NCI-H1417 treated with DMSO at 0.1 percent for 48 hours (cell line): ENCODE measurements at places on chromosomes 6 and 20.

DNA sequence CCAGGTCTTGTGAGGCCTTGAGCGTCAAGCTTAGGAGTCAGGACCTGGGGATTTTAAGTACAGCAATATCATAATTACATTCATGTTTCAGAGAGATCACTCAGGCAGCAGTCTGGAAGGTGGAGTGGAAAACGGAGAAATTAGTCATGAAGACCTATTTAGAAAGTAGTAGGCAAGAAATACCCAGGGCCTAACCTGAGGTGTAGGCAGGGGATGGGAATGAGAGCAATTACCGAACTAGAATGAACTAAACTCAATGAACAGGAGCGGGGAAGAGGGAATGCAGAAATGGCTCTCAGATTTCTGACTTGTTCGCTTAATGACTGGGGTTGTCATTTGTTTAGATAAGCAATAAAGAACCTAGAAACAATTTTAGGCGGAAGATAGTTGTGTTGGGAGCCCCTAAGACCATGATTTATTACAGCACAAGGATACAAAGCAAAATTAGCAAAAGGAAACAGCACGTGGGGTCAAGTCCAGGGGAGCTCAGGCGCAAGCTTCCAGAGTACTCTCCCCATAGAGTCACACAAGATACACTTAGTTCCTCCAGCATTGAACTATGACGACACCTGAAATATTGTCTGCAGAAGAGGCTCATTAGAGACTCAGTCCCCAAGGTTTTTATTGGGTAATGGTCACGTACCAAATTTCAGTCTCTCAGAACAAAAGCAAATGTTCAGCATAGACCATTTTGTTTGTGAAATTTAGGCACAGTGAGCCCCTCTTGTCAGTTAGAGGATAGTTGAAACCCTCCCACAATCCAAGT lies 178.8 kb upstream of the AKAP12 start:
- DNase-seq, result no peak

- no peak for DNase-seq
Observed at GRCh38 chr6:169845426-169846285, 94.2 kb downstream of the ERMARD start.

DNA sequence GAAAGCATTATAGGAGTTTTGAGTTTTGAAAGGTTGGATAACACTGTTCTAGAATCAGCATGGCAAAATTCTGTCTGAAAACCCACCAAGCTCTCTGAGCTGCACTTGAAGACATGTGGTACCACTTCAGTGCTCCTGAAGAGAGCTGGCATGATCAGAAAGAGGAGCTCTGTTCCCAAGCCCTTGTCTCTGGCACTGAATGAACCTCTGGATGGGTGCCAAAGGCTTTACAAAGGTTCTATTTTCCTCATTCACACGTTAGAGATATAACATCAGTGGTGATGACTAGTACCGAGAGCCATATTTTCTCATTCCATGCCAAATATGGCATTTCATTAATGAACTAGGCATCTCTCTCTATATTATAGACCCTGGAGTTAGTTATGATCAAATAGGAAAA lies 301.8 kb upstream of the ID4 start:
- DNase-seq, result no peak

DNA sequence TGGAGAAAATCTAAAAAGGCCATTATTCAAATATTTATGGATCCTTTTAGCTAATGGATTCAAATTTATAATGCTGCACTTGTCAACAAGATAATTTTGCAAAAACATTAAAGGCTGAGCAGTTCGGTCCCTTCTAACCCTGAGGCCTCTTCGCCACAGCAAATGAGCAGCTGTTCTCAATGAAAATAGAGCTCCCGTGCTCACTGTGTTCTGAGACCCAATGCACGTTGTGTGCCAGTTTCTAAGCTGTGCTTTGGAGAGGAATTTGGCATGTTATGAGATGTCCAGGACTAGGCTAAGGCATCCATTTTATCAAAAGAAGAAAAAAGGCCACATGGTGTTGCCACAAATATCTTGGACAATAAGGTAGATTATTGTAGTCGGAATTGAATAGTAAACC lies 220.1 kb upstream of the TSHZ2 start:
- no peak for DNase-seq

GRCh38 chr20:49252556-49253350 lies 25.1 kb downstream of the ZNFX1 start:
- no peak for DNase-seq

DNA sequence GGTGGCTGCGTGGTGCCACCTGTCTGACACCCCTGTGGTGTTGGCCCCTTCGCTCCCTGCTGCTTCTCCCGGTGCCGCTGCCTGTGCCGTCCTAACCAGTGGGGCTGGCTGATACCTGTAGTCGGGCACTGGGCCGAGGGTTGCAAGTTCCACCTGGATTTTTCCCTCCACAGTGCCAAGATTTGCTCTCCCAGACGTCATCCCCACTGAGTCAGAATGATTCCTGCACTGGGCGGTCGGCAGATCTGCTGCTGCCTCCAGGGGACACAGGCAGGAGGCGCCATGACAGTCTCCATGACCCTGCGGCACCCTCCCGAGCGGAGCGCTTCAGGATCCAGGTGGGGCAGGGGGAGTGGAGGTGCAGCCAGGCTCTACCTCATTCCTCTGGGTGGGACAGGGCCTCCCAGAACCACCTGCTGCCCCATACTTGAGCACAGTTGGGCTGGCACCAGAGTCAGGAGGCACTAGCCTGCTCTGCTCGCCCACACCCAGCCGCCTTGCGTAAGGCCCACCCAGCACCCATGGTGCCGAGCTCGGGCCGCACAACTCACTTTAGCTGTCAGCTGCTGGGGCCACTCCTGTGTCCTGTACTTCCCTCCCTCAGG lies 60.2 kb downstream of the TCP11 start:
- no peak for DNase-seq
